ENCODE measurements at places on chromosomes 4 and X. TPM values are rescaled to one million over a fixed set of nuclear protein-coding genes. Genes with fewer than 3 reads are reported as not detected.
A peak's percentile ranks its signal among the peaks of the same experiment; 100 is the strongest.

The PF4V1 gene
- total RNA-seq = not detected

The RPS6KA6 gene
- total RNA-seq = 13.1 TPM

The FDCSP gene
- total RNA-seq = not detected

The CFAP47 gene
- total RNA-seq = 0.07 TPM

The KCNE5 gene
- total RNA-seq = 2.7 TPM

DNA sequence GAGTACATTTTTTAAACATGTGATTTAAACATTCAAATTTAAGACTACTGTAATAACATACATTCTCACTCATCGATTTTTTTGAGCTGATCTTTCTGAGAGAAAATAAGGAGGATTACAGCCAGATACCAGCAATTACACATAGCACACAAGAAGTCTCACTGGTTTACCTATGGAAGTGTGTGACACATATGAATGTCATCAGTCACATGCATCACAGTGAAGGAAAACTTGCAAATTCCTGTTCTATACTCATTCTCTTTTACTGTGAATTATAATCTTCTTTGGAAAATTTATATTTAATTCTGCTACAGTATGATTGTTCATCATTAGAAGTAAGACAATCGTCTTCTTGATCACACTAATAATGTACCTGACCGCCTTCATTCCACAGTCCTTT is 21.3 kb upstream of the BMP2K start:
- H3K4me1 ChIP-seq = no peaks in the 10 kb centered on the region
- H3K4me3 ChIP-seq = no peak overlapping the region
- no peak for DNase-seq
- no peaks in the 10 kb centered on the region for H3K27me3 ChIP-seq
- no peaks in the 10 kb centered on the region for H3K36me3 ChIP-seq
- no peak overlapping the region for H3K27ac ChIP-seq

- no peak overlapping the region for H3K4me3 ChIP-seq
- H3K4me1 ChIP-seq = peaks cover 9% of the 10 kb centered on the region
- no peaks in the 10 kb centered on the region for H3K36me3 ChIP-seq
- no peak for DNase-seq
Observed at GRCh38 chr4:14906805-14907204, 95.5 kb upstream of the CPEB2 start.

GRCh38 chr4:44487341-44487740 is 38.7 kb upstream of the KCTD8 start:
- no peak overlapping the region for H3K4me3 ChIP-seq
- H3K27ac ChIP-seq = no peak overlapping the region
- peaks cover 17% of the 10 kb centered on the region for H3K36me3 ChIP-seq
- H3K4me1 ChIP-seq = no peaks in the 10 kb centered on the region

GRCh38 chrX:7119950-7120877 is 27.3 kb upstream of the STS start:
- no peak overlapping the region for H3K4me3 ChIP-seq
- no peak overlapping the region for H3K27ac ChIP-seq
- H3K27me3 ChIP-seq = no peaks in the 10 kb centered on the region
- no peak for DNase-seq
- peaks cover 8% of the 10 kb centered on the region for H3K36me3 ChIP-seq

- no peak overlapping the region for H3K27ac ChIP-seq
- H3K27me3 ChIP-seq = no peaks in the 10 kb centered on the region
- H3K4me3 ChIP-seq = no peak overlapping the region
- DNase-seq = no peak
- H3K4me1 ChIP-seq = peaks cover 5% of the 10 kb centered on the region
Observed at GRCh38 chr4:38237139-38237538, 276.9 kb downstream of the PTTG2 start.

GRCh38 chrX:10617999-10618351 is 2.4 kb downstream of the MID1 start:
- H3K36me3 ChIP-seq = no peaks in the 10 kb centered on the region
- H3K4me1 ChIP-seq = peaks cover 68% of the 10 kb centered on the region
- H3K4me3 ChIP-seq = peak overlapping the region; percentile 97
- no peak for DNase-seq
- H3K27me3 ChIP-seq = no peaks in the 10 kb centered on the region

DNA sequence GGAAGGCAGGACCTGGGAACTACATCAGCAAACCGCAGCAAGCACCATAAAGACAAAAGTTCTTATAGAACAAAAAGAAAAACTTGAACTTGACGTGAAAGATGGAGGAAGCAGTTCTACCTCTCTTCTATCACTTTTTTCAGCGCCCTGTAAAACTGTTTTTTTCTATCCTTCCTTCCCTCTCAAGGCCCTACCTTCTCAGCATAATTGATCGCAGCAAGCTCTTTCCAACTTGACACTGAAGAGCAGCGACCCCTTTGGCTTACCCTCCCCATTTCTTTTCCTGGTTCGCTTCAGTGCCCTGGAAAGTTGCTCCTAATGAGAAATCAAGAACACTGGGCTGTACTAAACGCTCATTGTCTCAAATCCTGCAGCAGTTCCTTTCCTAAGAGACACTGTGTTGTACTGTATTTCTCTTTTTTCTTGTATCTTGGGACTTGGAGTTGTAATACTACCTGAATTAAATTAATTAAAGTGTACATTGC is 150.6 kb upstream of the SLC4A4 start:
- peaks cover 16% of the 10 kb centered on the region for H3K4me1 ChIP-seq
- H3K36me3 ChIP-seq = no peaks in the 10 kb centered on the region
- H3K27ac ChIP-seq = no peak overlapping the region

DNA sequence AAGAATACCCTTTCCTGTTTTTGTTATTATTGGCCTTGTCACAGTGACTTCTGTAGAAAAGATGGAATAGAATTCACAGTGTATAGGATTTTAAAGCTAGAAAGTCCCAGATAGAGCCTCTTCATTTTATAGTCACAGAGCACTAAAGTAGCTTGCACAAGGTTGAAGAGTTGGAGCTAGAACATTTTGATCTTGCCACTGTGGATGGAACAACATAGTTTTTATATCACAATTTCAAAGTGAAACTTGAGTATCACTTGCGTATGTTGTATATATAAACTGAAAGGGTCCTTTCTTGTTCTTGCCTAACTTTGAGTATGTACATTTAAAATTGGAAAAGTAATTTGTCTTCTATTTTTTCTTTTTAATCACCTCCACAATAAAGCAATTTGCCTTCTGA is 2.7 kb downstream of the USO1 start:
- no peaks in the 10 kb centered on the region for H3K36me3 ChIP-seq
- H3K4me3 ChIP-seq = peak overlapping the region; percentile 99
- H3K4me1 ChIP-seq = peaks cover 41% of the 10 kb centered on the region

- H3K27ac ChIP-seq = no peak overlapping the region
- peaks cover 46% of the 10 kb centered on the region for H3K27me3 ChIP-seq
- H3K4me1 ChIP-seq = peaks cover 40% of the 10 kb centered on the region
- DNase-seq = no peak
- peak overlapping the region; percentile 14 for H3K4me3 ChIP-seq
Observed at GRCh38 chr4:61204353-61205060, 4.4 kb downstream of the ADGRL3 start.

- H3K4me3 ChIP-seq = no peak overlapping the region
- DNase-seq = no peak
- H3K27me3 ChIP-seq = peaks cover 7% of the 10 kb centered on the region
Observed at GRCh38 chr4:110033355-110034025, 120.8 kb downstream of the EGF start.

GRCh38 chrX:153526801-153527200 is 9.4 kb downstream of the ATP2B3 start:
- no peak for DNase-seq
- no peak overlapping the region for H3K27ac ChIP-seq
- H3K36me3 ChIP-seq = no peaks in the 10 kb centered on the region
- H3K4me1 ChIP-seq = no peaks in the 10 kb centered on the region
- H3K4me3 ChIP-seq = no peak overlapping the region

- H3K27me3 ChIP-seq = no peaks in the 10 kb centered on the region
- DNase-seq = no peak
- H3K4me1 ChIP-seq = peaks cover 9% of the 10 kb centered on the region
- H3K36me3 ChIP-seq = no peaks in the 10 kb centered on the region
Observed at GRCh38 chr4:108370291-108371141, 201.8 kb upstream of the LEF1 start.

DNA sequence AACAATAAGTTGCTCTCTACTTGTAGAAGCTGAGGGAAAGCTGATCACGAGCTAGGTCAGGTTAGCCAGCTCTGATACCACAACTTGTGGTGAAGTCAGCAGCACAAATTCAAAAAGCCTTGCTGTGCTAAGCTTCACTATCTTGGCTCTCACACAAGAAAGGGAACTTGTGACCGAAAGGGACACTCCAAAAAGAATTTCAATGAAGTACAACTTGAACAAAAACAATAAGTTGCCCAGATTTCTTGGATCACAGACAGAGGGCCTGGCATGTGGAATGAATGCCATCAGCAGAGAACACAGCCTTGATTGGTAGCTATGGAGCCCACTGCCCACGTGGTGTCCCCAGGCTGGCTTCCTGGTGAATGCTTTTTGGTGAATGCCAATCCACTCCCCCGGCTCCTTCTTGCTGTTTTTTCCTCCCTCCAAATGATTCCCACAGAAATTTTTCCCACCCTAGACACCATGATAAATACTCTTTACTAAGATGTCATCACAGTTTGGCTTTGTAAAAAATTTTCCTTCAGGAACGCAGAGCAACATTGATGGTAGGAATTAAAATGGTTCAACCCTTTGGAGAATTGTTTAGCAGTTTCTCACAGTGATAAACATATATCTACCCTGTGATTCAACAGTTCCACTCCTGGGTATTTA is 82.6 kb downstream of the ANXA3 start:
- H3K4me3 ChIP-seq = no peak overlapping the region
- H3K27ac ChIP-seq = no peak overlapping the region
- no peak for DNase-seq
- H3K27me3 ChIP-seq = no peaks in the 10 kb centered on the region
- H3K36me3 ChIP-seq = no peaks in the 10 kb centered on the region
- no peaks in the 10 kb centered on the region for H3K4me1 ChIP-seq

GRCh38 chr4:20256381-20256881 is 4.7 kb downstream of the SLIT2 start:
- peaks cover 55% of the 10 kb centered on the region for H3K27me3 ChIP-seq
- no peak for DNase-seq
- no peaks in the 10 kb centered on the region for H3K36me3 ChIP-seq
- no peak overlapping the region for H3K27ac ChIP-seq

Measured in WTC11 (cell line).